ENCODE measurements at places on chromosomes 6 and 20.
A peak's percentile ranks its signal among the peaks of the same experiment; 100 is the strongest.

GRCh38 chr6:161074496-161075121, 83.0 kb downstream of the MAP3K4 start:
- no peaks in the 10 kb centered on the region for H3K27me3 ChIP-seq
- H3K36me3 ChIP-seq: peaks cover 11% of the 10 kb centered on the region
- DNase-seq: no peak
- no peak overlapping the region for H3K4me3 ChIP-seq
- no peak overlapping the region for H3K27ac ChIP-seq

DNA sequence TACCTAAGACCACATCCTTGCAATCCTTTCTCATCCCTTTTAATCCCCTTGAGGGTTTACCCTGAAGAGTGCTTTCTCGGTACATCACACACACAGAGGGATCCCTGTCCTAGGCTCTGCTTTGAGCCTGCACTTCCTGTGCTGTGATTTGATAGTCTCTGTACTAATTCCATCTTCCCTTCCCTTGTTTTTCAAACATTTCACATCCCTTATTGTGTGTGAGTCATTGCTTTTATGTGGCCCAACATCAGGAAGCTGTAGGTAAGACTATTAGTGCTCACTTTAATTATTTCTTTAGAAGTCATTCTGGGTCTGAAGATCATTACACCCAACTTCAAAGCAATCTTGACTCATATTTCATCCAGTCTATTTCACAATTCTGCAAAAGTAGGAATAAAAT, 57.2 kb upstream of the ANKEF1 start:
- H3K4me3 ChIP-seq: no peak overlapping the region
- H3K4me1 ChIP-seq: peaks cover 2% of the 10 kb centered on the region
- H3K27ac ChIP-seq: no peak overlapping the region
- H3K36me3 ChIP-seq: no peaks in the 10 kb centered on the region

GRCh38 chr20:11366660-11367059, 551.0 kb upstream of the BTBD3 start:
- no peak overlapping the region for H3K27ac ChIP-seq
- H3K27me3 ChIP-seq: no peaks in the 10 kb centered on the region
- DNase-seq: no peak
- no peak overlapping the region for H3K4me3 ChIP-seq

- H3K4me3 ChIP-seq: no peak overlapping the region
- H3K4me1 ChIP-seq: peaks cover 31% of the 10 kb centered on the region
- no peak overlapping the region for H3K27ac ChIP-seq
- H3K36me3 ChIP-seq: no peaks in the 10 kb centered on the region
- DNase-seq: no peak
- no peaks in the 10 kb centered on the region for H3K27me3 ChIP-seq
Observed at GRCh38 chr20:64104667-64105451, 2.5 kb downstream of the NPBWR2 start.

DNA sequence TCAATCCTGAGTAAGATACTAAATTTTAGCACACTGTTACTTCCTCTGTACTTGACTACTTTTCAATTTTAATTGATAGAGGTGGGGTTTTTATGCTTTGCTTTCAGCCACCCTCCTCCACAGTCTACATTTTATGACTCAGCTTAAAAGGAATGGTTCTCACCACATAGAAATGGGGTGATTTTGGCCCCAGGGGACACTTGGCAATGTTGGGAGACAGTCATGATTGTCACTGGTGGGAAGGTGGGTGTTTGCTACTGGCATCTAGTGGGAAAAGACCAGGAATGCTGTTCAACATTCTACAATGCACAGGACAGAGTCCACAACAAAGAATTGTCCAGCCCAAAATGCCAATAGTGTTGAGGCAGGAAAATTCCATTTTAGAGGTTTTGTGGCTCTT, 71.3 kb downstream of the PCSK2 start:
- no peak overlapping the region for H3K27ac ChIP-seq
- no peaks in the 10 kb centered on the region for H3K36me3 ChIP-seq
- H3K27me3 ChIP-seq: no peaks in the 10 kb centered on the region
- no peak overlapping the region for H3K4me3 ChIP-seq

DNA sequence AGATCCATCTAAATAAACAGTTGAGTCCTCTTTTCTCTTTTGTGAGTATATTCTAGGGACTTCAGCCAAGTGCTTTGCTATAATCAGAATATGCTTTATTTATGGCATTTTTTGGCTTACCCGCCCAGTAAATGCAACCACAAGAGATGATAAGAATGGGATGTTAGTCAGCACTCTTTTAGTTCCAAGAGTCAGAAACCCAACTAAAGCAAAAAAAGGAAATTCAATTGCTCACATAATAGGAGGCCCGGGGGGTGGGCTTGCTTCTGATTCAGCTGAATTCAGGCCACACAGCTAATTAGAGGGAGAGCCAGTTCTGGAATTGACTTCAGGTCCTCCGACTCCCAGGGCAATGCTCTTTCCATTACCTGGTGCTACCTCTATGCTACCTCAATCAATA, 250.6 kb downstream of the FARS2 start:
- peak; percentile 69 for DNase-seq
- H3K36me3 ChIP-seq: no peaks in the 10 kb centered on the region
- H3K27me3 ChIP-seq: no peaks in the 10 kb centered on the region
- H3K4me1 ChIP-seq: no peaks in the 10 kb centered on the region
- H3K4me3 ChIP-seq: peak overlapping the region; percentile 17

All from common myeloid progenitor, CD34-positive (primary cell).